ENCODE measurements at places on chromosomes 4 and X.

DNA sequence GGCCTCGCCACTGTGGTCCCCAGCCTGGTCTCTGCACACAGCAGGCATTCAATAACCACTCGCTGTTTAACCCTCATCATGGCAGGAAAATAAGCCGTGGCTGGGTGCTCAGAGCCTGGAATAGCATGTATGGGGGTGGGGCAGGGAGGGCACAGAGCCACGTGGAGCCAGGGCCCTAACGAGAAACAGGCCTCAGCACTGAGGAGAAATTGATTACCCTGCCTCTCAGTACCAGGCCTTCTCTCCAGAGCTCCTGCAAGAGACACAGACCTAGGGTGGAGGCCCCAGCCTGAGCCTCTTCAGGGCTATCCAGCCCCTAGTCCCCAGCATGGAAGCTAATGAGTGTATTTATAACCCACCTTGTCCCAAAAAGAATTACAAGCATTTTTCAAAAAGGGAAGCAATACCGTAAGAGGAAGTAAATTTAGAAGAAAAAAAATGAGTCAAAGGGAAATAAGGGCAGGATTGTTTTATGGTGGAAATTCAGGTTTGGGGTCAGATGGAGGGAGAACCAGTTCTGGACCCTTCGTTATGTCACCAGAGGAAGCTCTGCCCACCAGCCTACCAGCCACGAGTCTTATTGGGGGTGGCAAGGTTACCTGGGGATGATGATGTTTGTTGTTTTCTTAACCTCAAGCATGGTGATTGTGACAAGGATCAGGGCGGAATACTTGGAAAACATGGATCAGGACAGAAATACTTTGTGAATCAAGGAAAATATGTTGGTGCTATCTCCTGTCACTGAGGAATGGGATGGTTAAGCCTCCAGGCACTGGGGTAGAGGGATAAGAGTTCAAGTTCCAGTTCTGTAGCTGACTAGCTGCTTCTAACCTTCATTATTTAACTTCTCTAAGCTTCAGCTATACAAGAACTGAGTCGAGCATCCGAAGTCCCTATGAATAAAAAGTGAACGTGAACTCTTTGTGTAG lies 101.9 kb upstream of the RBPJ start:
- no peak for DNase-seq

- DNase-seq: no peak
Observed at GRCh38 chr4:108473163-108473720, 147.1 kb upstream of the RPL34 start.

- no peak for DNase-seq
Observed at GRCh38 chr4:15771216-15772058, 6.7 kb upstream of the CD38 start.

DNA sequence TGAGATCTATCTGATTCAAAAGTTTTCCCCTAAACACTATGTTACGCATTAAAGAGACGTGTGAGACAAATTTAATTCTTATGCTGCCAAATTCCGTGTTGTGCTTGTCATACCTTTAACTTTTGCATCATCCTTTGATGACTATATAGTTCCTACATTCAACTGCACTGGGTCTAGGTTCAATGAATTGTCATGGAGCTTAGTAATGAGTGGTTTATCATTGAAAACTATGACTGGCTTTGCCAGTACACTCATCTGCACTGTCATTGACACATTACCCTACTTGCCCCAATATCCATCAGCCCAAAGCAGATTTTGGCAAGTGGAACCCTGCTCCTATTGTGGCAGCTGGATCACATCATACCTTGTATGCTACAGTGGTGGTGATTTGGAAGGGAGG lies 882.9 kb upstream of the SLIT2 start:
- no peak for DNase-seq

- DNase-seq: no peak
Observed at GRCh38 chr4:17654701-17655100, 40.3 kb downstream of the MED28 start.

DNA sequence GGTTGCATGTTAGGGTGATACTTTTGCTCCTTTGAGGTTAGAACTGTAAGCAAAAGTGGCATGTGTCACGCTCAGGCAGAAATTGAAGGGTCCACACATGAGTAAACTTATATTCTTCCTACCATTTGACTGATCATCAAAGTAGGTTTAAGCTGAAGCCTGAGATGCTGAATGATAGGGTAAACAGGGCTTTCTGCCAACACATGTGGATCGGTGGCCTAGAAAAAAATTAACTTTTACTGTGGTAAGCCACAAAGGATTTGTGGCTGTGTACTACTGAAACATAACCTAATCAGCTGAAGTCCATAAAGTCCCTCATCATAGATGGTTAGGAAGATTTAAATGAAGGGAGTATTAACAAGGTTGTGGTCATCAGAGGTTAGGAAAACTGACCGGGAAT lies 1070.1 kb downstream of the STPG2 start:
- DNase-seq: no peak

DNA sequence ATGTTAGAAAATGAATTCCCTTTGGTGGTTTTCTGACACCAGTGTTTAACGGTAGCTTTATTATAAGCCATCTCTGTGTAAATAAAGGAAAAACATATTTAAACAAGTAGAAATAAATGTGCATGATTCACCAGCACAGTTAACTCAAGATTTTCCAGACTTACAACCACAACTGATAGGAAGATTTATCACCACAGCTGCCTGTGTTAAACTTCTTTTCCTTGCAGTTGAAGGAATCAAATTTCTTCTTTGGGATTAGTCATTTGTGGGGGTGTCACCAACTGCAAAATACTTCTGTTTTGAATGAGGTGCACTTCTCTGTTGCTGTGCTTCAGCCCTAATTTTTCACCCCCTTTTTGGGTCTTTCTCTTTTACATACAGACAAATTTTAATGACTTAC lies 128.1 kb upstream of the STK26 start:
- DNase-seq: no peak

DNA sequence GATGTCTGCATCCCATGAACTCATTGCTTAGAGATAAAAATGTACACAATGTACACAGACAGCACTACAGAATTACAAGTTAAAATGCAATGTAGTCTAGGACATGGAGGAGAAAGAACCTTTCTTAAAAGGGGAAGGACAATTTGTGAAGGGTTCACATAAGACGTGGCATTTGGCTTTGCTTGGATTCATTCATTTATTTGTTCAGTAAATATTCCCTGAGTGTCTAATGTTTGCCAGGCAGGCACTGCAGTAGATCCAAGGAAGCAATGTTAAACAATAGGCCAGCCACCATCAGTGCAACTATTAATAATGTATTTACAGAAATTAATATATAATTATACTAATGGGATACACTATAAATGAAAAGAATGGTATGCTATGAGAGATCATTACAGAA lies 94.4 kb downstream of the GRIA2 start:
- DNase-seq: no peak

- DNase-seq: no peak
Observed at GRCh38 chr4:25158817-25159216, 1.4 kb downstream of the SEPSECS start.

- no peak for DNase-seq
Observed at GRCh38 chr4:46993075-46994006, at the start of gene GABRA4. Gene GABRA4 (minus strand): TSS chr4:46993581. CDS start chr4:46993424, 157 bp downstream.

DNA sequence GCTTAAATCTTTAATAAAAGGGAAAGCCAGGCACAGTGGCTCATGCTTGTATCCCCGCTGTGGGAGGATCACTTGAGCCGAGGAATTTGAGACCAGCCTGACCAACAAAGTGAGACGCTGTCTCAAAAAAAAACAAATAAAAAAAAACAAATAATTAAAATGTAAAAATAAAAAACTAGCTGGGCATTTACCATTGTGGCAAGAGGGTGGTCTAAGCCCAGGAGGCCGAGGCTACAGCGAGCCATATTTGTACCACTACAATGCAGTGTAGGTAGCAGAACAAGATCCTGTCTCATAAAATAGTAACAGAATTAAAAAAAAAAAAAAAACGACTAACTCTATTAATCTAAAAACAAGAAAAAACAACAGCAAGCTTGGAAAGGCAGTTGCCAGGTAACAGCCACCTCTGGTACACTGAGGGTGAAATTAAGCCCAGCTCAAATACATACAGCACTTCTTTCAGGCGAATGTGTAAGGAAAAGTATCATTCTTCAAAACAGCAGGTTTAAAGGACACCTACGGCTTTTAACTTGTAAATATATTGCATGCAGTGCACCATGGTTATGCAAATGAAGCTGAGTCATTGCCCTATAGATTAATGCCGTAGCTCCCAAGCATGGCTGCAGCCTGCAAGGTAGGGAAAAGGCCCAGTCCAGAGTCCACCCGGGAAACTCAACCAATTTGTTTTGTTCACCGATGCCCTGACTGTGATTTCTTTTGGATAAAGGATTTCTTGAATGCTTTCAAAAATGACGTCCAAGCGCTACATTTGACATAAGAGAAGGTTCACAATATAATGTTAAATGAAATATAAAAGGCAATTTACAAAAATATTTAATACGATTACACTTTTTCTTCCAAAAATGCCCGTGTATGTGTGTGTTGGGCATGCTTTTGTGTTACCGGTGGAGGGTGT lies 14.5 kb upstream of the TXLNG start:
- DNase-seq: no peak

GRCh38 chr4:48375651-48376304 lies 34.4 kb downstream of the SLAIN2 start:
- DNase-seq: no peak

DNA sequence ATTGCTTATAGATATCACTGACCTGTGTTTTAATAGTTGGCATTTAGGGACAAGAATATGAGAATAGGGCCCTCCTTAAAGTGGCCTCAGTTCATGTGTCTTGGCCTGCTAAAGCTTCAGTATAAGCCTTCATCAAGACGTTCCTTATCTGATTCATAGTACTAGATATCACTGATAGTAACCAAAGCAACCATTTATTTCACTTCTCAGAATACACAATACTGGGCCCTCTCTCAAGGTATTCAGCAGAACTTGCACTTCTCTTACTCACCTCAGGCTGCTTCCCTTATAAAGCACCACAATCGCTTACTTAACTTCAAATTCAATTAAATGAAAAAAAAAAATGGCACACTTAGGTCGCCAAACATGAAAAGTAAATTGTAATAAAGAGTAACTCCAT lies 259.4 kb upstream of the PCDH7 start:
- no peak for DNase-seq

GRCh38 chrX:147570483-147570882 lies 341.2 kb upstream of the FMR1 start:
- DNase-seq: no peak

GRCh38 chr4:169399976-169400767 lies 129.4 kb upstream of the SH3RF1 start:
- no peak for DNase-seq

- DNase-seq: no peak
Observed at GRCh38 chrX:110964786-110965185, 131.2 kb upstream of the PAK3 start.

- no peak for DNase-seq
Observed at GRCh38 chr4:81756973-81757372, 285.3 kb upstream of the RASGEF1B start.

DNA sequence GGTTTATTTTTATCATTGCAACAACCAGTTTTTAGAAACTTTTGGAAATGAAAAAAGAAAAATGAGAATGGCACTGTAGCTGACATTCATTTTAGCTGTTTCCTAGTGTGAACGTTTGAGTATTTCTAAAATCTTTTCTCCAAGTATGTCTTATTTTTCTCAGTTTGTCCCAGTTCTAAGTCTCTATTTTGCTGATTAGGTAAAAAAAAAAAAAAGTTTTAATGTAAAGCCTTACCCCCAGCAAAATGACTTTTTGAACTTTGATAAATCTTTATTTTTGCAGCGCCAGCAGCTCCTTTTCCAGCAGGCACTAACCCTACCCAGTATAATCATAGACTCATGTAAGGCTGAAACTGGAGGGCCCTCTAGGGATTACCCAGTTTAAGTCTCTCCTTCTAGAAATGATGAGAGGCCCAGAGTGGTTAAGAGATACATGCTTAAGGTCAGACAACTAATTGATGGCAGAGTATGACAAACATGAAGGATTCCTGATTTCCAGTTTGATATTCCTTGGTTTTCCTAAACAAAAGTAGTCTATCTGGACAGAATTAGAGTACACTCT lies 84.3 kb upstream of the SLC4A4 start:
- DNase-seq: no peak

GRCh38 chr4:89276296-89276695 lies 31.3 kb downstream of the GPRIN3 start:
- DNase-seq: no peak

DNA sequence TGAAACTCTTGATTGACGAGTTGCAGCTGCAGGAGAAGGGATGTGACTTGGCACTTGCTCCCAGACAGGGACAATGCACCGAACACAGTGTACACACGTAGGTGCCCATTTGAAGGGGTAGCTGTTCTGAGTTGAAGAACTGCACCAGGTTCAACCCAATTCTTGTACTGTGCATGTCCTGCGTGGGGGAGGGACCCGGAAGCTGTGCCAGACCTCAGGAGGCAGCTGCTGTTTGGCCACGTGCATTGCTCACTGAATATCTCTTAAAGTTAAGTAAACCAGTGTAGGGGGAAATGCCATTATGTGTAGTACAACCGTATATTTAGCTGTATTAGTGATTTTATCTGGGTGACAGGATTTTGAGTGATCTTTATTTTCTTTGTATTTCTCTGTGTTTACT lies 12.0 kb upstream of the RBBP7 start:
- no peak for DNase-seq

DNA sequence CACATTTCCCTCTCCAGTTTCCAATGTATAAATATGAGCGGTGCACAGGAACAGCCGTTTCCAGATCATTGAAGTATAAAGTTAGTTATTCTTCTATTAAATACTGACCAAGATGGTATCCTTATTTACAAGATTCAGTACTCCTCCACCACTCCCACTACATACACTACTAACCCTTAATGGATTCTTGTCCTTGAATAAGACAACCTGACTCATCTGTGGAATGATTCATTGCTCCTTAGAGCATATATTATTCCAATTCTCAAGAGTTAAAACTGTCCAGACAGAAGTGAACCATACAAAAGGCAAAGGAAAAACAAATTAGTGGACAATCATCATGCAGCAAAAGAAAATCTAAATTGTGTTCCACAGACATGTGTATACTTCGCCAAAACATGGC lies 373.3 kb downstream of the IDS start:
- DNase-seq: no peak

DNA sequence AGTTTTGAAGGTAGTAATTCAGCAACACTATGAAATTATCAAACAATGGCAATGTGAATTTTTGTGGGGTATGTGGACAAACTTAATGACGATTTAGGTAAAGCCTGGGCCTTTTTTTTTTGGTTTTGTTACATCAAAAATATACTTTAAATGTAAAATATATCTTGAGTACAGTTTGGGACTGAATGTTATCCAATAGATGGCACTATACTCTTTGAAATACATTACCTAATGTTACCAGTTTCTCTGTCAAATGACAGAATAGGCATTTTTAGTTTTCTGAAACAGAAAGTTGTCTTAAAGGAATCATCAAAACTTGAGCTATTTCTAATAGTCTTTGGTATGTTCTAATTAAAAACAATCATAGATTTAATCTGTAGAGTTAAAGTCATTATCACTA lies 1651.9 kb downstream of the C4orf33 start:
- no peak for DNase-seq

DNA sequence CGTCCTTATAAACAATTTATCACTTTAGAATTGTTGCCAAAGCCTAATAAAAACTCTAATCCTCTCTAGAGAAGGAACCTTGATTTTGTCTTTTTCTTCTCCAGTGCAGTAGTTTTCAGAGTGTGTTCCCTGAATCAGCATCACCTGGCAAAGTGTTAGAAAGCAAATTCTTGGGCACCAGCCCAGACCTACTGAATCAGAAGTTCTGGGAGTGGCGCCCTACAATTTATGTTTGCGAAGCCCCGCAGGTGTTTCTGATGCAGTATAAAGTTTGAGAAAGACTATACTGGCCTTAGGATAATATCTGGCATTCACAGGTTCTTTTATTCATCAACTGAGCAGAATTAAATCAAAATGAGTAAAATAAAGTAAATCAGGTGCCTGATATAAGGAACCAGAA lies 645.8 kb upstream of the ATOH1 start:
- DNase-seq: no peak
